ENCODE measurements at places on chromosomes 2 and 18.

DNA sequence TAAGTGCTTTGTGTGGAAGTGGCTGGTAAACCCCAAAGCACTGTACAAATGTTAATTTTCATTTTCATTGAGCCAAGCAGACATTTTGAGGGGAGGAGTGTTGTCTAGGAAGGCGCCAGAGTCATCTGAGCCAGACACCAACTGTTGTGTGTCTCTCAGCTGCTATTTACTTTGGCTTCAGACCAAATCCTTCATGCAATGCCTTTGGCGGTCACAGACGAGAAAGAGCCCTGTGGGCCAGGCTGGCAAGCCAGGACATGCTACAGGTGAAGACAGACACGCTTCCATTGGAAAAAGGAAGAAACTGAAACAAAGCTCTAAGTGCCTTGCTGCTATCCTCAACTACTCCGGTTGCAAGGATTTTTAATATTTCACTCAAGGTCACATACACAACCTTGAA is 115.4 kb upstream of the CDC42EP3 start:
- DNase-seq = no peak

GRCh38 chr2:8315531-8316165 is 366.2 kb upstream of the ID2 start:
- DNase-seq = no peak

GRCh38 chr2:44515416-44515815 is 153.7 kb downstream of the CAMKMT start:
- DNase-seq = no peak

DNA sequence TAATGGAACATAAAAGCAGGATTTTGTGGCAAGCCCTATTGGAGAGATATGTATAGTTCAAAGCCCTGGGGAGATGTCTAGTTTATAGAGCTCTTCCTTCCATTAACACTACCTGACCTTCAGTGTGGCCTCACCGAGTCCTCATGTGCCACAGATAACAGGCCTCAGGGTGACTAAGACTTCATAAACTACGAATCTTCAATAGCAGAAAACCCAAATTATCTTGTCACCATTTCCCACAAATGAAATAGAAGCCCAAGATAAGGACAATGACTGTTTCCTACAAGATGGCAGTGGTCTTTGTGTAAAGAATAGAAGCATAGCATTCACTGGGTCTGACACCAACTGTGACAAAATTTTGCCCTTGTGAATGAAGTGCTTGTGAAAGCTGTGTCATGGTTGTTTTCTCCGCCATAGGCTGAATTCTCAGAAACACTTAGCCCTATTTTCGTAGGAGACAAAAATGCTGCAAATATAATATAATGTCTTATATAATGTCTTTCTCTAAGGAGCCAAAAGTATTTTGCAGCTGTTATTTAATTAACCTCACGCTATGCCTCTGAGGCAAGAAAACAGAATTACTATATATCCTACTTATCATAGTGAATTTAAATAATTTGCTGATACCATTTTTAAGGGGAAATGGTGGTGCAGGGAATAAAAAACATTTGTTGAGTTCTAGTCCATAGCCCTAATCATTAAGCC is 136.7 kb upstream of the CWC22 start:
- no peak for DNase-seq

- DNase-seq = no peak
Measured at GRCh38 chr2:33425161-33425560, 51.3 kb upstream of the RASGRP3 start.

GRCh38 chr2:176137906-176138305 is 8.4 kb downstream of the HOXD8 start:
- no peak for DNase-seq

DNA sequence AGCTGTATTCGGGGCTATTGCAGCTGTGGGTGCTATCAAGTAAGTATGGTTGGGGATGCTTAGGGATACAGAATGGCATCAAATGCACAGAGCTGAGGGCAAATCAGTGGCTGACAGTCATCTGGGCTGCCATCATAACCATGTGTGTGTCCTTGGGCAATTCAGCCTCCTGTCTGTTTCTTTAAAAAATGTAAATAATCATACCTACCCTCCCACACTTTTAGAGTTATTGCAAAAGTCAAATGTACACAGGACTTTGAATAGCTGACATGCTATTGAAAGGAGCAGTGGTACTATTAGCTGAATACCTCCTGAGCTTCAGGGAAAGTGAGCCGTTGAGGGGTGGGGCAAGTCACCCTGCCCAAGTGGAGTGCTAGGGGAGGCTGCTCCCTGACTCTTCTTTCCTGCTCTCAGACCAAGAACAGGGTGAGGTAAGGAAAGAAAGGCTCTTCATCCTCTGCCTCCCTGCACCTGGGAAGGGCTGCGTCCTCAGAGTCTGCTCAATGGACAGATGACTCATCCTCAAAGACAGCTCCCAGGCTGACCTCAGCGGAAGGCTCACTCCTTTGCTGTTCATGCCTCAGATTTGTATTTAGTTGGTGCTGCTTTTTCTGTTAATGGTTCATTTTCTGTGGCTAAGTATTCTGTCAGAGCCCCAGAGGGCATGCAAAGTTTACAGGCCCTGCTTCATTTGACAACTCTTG is 54.9 kb upstream of the BZW1 start:
- DNase-seq = no peak

DNA sequence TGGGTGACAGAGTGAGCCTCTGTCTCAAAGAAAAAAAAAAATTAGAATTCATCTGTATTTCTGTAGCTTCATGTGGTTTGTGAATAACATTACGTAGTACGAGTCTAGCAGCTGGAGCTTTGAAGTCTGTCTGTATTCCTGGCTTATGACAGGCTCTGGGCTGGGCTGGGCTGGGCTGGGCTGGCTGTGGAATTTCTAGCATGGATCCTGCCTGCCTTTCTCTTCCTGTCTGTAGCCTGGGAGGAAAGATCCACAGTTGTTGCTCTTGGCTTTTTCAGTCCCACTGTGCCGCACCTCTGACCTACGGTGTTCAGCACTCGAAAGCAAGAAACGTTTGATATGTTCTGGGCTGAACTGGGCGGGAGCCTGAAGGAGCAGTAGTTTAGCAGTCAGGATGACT is 55.4 kb downstream of the BOLA3 start:
- DNase-seq = no peak

DNA sequence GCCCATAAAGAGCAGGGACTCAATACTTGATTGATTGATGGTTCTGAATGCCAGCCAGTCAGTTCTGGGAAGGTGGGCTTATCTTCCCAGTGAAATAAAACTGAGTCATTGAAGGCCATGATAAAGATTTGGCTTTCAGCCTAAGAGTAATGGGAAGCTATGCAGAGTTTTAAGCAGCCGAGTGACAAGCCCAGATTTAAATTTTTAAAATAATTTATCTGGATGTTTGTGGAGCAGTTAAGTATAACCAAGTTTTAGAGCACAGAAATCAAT is 122.8 kb downstream of the RAPGEF4 start:
- no peak for DNase-seq

DNA sequence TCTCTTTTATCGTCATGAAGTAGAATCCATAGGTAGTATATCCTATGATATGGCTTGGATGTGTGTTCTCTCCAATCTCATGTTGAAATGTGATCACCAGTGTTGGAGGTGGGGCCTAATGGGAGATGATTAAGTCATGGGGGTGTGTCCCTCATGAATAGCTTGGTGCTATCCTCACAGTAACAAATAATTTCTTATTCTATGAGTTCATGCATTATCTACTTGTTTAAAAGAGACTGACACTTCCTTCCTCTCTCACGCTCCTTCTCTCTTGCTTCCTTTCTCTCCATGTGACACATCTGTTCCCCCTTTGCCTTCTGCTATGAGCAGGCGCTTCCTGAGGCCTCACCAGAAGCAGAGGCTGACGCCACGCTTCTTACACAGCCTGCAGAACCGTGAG is 165.6 kb downstream of the MREG start:
- peak; percentile 18 for DNase-seq

- DNase-seq = peak; percentile 33
Measured at GRCh38 chr2:39492095-39492590, 55.1 kb upstream of the MAP4K3 start.

- no peak for DNase-seq
Measured at GRCh38 chr2:82494739-82495138, 1964.3 kb downstream of the SUCLG1 start.

DNA sequence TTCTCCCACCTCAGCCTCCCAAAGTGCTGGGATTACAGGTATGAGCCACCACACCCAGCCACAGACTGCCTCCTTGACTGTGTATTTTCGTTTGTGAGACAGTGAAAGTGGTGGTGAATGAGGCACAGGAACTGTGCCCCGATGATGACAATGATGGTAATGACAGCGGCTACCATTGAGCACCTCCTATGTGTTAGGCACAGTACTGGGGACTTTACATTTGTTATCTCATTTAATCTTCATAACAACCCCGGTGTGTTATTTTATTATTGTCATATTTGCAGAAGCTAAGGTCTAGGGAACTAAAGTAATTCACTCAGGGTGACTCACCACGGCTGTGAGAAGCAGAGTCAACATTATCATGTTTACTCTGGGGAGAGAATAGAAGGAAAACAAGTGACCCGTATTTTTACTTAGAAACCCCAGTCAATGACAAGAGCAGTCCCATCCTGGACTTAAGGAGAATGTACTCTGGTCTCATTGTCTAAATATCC is 77.6 kb upstream of the ALPP start:
- no peak for DNase-seq

GRCh38 chr2:201984800-201985525 is 48.7 kb upstream of the FZD7 start:
- no peak for DNase-seq

DNA sequence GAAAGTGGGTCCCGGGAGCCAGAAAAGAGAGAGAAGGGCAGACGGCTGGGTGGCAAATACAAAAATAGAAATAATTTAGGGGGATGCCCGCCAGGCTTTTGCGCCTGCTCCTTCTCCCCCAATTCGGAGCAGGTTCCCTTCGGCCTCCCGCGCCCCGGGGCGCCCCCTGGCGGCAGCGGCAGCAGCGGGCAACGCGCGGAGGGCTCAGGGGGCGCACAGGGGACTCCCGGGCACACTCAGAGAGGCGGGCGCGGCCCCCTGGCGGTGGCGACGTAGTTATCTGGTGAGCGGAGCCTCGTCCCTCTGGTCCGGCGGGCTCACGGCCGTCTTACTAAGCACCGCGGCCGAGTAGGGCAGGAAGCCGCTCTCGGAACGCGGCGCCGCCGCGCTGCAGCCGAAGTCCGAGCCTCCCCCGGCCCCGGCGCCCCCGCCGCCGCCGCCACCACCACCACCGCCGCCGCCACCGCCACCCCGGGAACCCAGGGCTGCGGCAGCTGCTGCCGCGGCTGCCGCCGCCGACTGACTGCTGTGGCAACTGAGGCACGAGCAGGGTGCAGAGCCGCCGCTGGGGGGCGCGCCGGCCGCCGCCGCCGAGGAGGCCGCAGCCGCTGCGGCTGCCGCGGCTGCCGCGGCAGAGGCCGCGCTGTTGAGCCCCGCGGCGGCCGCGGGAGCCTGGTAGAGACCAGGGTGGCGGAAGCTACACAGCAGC is 3.8 kb downstream of the EVX2 start:
- DNase-seq = no peak

- peak; percentile 50 for DNase-seq
Measured at GRCh38 chr2:168192839-168193616, 54.4 kb downstream of the STK39 start.

- DNase-seq = no peak
Measured at GRCh38 chr2:105403783-105404698, 5.2 kb upstream of the FHL2 start.

- no peak for DNase-seq
Measured at GRCh38 chr18:48693006-48693405, 154.2 kb downstream of the CTIF start.

DNA sequence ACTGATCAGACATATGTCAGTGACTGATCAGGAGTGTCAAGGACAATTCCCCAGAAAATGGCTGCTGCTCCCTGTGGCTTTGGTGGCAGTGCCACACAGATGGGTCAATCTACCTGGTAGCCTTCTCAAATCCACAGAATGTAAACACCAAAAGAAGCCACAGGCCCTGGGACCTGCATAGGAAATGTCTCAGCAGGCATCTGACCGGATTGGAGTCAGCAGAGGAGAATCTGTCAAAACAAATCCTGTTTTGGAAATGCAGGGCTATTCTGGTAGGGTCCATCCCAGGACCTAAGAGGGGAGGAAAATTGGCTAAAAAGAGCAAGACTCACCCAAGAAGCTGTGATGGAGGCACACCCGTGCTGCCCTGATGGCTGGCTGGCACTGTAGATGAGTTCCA is 189.7 kb downstream of the TMEM247 start:
- DNase-seq = no peak

GRCh38 chr2:226078666-226079065 is 679.2 kb downstream of the NYAP2 start:
- DNase-seq = no peak

- DNase-seq = no peak
Measured at GRCh38 chr2:105778080-105778607, 33.4 kb downstream of the NCK2 start.

DNA sequence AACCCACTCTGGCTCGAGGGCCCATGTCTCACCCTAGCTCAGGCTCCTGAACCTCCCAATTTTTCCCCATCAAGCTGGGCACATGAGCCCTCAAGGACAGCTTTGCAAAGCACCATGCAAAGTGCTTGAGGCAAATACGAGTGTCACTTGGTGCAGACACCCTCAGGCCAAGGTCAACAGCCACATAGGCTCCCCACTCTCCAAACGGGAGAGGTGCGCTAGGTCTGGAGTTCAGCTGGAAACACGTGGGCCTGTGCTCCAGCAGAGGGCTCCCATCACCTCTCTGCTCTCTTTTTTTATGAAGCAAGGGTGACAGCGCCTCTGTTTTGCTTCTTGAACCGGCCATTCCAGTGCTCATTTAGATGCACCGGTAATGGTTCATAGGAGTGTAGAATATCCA is 11.9 kb upstream of the ARHGAP25 start:
- DNase-seq = no peak

- no peak for DNase-seq
Measured at GRCh38 chr2:46784278-46784677, 131.3 kb downstream of the MCFD2 start.

- peak; percentile 30 for DNase-seq
Measured at GRCh38 chr2:27085673-27086089, 891 bp upstream of the KHK start.

GRCh38 chr18:70454704-70455322 is 166.0 kb downstream of the SOCS6 start:
- DNase-seq = peak; percentile 47

GRCh38 chr2:232400256-232401015 is 6.2 kb upstream of the ALPG start:
- DNase-seq = no peak

- no peak for DNase-seq
Measured at GRCh38 chr2:233821196-233821595, 33.1 kb downstream of the HJURP start.

GRCh38 chr2:63379451-63379850 is 208.8 kb downstream of the WDPCP start:
- DNase-seq = no peak

- no peak for DNase-seq
Measured at GRCh38 chr2:230230087-230230486, 4.6 kb downstream of the SP140 start.

- no peak for DNase-seq
Measured at GRCh38 chr18:58307441-58307840, 263.4 kb downstream of the NEDD4L start.

All from CD4-positive, alpha-beta T cell treated with Interleukin-4 for 1 hour (primary cell).